ENCODE measurements at places on chromosomes 7 and 10.
A peak's percentile ranks its signal among the peaks of the same experiment; 100 is the strongest.

GRCh38 chr7:157661611-157661975 lies 324.8 kb downstream of the DNAJB6 start:
- DNase-seq = no peak

DNA sequence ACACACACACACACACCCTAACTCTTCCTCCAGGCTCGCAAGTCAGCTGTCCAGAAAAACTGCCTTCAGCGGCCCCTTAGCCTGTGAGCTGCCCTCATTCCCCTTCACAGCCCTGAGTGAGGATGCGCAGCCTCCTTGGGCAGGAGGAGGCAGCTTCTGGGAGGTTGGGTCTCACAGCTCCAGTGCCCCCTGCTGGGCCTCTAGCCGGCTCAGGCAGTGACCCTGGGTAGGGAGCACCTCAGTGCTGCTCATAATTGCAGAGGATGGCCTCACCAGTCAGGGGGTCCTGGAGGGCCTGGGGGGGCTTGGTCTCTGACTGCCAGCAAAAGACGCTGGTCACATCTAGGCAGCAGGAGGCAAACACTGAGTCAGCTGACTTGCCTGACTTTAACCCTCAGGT lies 43.7 kb downstream of the ZNF273 start:
- no peak for DNase-seq

- DNase-seq = no peak
Measured at GRCh38 chr10:28995497-28995896, 293.4 kb upstream of the LYZL1 start.

DNA sequence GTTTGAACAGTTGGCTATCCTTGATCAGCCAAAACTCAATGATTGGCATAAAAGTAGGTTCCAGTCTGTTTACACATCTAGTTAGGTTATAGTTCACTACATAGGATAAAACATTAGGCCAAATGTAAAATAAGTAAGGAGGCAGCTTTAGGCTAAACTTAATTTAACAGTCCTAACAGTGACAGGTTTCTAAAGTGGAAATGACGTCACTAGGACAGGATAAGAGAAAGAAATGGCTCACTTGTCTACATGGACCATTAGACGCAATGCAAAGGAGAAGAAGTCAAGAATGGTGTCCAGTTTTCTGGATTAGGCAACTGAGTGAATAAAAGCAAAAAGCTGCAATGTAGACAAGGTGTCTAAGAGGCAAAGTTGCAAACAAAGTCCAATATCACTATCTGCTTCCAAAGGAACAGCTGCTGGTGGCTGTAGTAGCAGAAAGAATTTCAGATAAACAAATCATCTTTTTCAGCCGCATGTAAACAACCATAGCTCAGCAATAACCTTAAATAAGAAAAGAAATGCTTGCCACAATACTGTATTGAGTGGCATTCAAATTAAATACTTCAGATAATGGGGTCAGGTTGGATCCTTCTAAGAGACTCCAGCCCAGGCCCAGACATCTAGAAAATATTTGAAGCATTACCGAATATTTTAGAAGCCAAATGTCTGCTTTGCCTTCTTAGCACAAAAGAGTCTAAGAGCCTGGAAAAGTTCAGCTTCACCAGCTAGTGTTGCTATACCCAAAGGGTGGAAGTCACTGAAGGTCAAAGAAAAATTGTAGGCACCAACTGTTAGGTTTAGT lies 154.2 kb downstream of the NEBL start:
- no peak for DNase-seq

DNA sequence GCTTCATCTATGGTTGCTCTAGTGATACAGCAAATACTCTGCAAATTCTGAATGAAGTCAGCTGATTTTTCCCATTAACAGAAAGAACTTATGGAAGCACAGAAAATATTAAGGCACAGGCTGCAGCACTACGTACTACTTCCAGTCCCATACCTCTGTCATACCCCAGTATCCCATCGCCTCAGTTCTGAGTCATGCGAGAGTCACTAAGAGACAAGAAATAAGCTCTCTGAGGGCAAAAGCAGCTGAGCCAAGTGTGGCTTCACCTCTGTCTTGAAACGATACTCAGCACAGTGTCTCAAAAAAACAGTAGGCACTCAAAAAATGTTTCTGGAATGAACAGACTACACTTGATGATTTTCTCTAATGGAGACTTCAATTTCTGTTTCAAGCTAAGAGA lies 48.2 kb downstream of the EZH2 start:
- no peak for DNase-seq

DNA sequence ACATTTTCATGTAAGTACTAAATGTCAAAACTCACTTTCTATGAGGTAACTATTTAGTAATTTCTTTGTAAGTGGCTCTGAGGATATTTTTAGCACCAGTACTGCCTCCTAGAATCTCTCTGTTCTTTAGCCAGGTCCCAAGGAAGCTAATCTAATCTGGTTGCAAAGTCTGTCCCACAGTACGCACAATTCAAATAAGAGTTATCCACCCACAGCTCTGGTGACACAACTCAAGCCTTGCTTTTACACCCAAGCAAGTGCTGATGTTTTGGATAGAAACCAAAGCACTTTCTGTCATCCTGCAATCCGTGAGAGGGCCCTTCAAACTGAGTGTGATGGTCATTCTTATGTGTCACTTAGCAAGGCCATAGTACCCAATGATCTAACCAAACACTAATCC lies 14.5 kb downstream of the GIMAP5 start:
- no peak for DNase-seq

- peak; percentile 25 for DNase-seq
Measured at GRCh38 chr7:123747620-123748141, 1.1 kb downstream of the WASL start.

GRCh38 chr7:137282043-137282442 lies 61.5 kb downstream of the PTN start:
- DNase-seq = no peak

- DNase-seq = peak; percentile 60
Measured at GRCh38 chr10:26468700-26469099, 30.6 kb downstream of the APBB1IP start.

- no peak for DNase-seq
Measured at GRCh38 chr10:125212150-125212809, 51.9 kb upstream of the CTBP2 start.

- peak; percentile 32 for DNase-seq
Measured at GRCh38 chr7:129824291-129825208, 128.2 kb downstream of the UBE2H start.

DNA sequence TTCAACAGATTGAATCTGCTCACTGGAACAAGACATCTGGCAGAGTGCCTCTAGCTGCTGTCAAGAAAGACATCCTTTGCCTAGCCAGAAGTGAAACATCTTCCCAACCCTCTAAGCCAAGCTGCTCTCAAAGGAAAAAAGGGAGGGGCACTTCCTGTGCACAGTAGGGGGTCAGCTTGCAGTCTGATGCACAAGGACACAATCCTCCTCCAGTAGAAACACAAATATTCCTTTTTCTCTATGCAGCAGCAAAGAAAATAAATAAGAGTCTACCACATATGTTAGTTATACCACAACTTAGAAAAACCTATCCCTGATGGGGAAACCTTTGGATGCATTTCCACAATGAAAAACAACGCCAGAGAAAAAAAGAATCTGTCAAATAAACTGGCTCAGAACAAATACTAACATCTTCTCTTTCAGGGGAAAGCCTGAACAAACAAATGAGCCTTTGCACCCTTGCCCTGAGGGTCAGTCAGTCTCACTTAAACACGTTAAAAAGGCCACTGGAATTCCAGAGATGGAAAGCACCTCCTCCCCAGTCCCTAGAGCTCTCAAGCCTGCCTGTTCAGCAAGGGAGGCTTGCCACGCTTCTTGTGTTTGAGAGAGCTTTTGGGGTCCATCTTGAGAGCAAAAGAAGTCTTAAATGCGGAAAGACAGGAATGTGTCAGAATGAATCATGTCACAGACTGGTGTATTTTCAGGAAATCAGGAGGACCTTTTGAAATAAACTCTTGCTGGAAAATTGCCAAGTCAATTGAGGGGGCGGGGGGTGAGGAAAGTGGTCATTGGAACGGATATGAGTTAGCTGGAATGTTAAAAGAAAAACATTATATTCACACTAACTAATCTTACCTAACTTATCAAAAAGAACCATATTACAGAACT lies 7.5 kb downstream of the LAMB1 start:
- no peak for DNase-seq

GRCh38 chr7:126780993-126781392 lies 471.7 kb downstream of the GRM8 start:
- no peak for DNase-seq

GRCh38 chr10:33638374-33638773 lies 303.9 kb upstream of the NRP1 start:
- no peak for DNase-seq

GRCh38 chr10:104040862-104041789 lies 44.6 kb downstream of the COL17A1 start:
- no peak for DNase-seq

DNA sequence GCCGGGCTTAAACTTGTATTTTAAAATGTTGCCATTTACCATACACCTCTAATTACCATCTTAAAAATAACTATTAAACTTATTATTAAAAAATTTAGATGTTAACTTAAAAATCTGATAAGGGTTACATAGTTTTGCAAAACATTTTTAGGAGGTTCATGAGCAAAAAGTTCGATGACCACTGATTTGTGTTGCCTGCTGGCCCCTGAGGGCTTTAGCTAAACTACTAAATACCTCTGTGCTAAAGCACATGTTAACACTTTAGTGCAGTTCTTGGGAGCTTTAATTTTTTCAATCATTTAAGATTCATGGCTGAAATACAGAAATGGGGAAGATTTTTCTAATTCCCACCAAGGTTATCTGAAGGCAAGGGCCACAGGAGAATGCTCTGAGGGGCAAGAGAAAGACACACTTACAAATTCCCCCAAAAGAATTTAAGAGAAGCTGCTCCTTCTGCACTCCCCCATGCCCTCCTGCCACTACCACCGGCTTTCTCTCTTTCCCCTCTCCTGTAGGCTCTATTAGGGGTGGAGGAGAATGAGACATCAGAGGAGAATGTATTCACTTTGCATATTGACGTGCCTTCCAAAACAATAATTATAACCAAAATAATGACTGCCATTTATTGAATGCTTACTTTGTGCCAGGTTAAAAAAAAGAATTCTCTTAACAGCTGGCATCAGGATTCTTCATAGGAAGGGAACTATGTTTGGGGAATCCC lies 106.2 kb downstream of the RTKN2 start:
- DNase-seq = no peak

DNA sequence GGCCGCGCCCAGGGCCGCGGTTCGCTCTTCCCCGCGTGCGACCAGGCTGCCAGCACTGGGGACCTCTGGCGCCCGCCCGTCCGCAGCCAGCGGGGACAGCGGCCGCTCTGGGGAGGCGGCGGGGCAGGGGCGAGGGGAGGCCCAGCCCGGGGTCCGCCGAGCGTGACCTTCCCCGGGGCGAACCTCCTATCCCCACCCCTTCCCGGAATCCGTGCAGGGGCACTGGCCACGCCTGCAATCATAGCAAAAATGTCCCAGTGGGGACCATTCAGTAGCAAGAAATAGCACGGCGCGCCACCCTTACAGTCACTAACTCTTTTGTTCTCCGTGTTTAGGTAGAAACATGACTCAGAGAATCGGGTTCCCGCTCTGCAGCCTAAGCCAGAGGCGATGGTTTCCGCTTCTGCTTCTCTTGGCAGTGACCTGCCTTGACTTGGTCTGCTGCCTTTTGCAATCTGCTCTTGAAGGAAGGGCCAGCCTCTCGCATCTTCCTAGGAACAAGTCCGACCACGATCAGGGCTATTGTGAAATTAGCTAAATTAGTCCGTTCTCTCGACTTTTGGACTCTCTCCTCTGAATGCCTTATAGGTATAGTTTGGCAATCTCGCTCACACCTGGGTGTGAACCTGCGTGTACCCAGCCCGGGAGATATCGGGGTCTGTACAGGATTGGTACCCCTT lies 79.3 kb upstream of the ACBD5 start:
- DNase-seq = no peak

DNA sequence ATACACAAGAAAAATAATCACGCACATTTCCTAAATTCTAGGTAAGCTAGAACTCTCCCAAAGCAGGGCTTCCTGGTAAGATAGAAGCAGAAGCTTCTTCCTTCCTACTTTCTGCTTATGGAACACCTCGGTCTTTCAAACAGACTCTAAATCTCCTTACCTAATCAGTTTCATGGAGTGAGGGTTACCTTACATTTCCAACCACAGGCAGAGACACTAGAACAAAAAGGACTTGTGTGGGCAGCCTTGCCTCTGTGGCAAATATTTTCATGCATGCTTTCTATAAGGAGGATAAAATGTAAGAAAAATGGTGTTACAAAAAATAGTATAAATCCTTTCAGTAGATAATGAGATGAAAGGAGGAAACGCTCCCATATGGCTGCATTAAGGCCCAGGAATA lies 386.3 kb upstream of the SMIM30 start:
- no peak for DNase-seq

- DNase-seq = no peak
Measured at GRCh38 chr10:1289591-1289990, 233.4 kb downstream of the WDR37 start.

- no peak for DNase-seq
Measured at GRCh38 chr7:150736864-150737263, 354 bp upstream of the GIMAP5 start.

GRCh38 chr10:98302741-98303365 lies 34.9 kb upstream of the LOXL4 start:
- DNase-seq = no peak

- DNase-seq = no peak
Measured at GRCh38 chr7:74002474-74003017, 25.4 kb upstream of the ELN start.

- DNase-seq = no peak
Measured at GRCh38 chr10:72831696-72832409, 61.7 kb upstream of the OIT3 start.

GRCh38 chr7:26686448-26686981 lies 177.9 kb downstream of the SKAP2 start:
- no peak for DNase-seq

- DNase-seq = no peak
Measured at GRCh38 chr7:14303536-14303935, 314.1 kb upstream of the ETV1 start.

DNA sequence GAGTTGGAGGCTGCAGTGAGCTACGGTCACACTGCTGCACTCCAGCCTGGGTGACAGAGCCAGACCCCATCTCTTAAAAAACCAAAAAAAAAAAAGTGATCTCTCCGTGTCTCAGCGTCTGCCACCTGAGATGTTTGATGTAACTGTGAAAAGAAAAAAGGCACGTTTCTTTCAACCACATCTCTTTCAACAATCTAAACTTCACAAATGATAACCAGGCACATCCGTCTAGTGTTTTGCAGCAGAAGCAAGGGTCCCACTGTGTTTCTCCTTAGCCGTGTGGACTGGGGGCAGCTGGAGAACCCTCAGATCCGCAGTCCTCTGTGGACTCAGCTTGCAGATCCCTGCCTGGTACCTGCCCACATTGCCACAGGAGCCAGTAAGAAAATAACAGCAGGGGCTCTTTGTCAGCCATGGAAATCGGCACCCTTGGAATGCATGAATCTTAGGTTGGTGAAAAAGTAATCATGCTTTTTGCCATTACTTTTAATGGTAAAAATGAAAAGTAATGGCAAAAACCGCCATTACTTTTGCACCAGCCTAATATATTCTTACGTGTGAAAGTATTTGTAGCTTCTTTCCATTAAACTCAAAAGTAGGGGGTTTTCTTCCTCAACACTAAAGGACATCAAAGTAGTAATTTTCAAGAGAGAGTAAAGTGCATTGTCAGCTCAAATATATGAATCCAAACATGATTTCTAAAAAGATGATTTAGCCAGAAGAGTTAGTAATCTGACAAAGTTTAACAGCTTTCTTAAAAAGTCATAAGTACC lies 276.5 kb downstream of the CCDC3 start:
- DNase-seq = no peak

All from activated T-cell treated with anti-CD3 and anti-CD28 coated beads, Interleukin-2, amount 50 U/mL, for 1 hour (primary cell).